ENCODE measurements at places on chromosomes 4 and X. TPM values are rescaled to one million over a fixed set of nuclear protein-coding genes. Genes with fewer than 3 reads are reported as not detected.

DNA sequence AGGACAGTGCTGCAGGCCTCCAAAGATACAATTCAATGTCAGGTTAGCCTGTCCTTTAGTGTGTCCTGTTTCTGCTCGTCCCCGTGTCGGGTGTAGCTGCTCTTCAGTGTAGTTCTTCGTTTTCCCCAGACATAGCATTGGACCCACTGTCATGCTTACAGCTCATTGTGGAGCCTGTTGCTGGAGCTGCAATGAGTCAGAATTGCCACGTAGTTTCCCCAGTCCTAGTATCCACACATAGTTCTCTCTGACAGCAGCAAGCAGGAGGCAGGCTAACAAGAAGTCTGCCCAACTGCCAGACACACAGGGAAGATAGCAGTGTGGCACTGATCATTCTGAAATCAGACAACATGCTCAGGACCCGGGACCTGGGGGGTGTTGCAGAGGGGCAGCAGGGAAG is 49.2 kb downstream of the MOSPD2 start:
- H3K27ac ChIP-seq: no peak overlapping the region
- DNase-seq: no peak
- H3K36me3 ChIP-seq: no peaks in the 10 kb centered on the region
- no peak overlapping the region for H3K4me3 ChIP-seq

DNA sequence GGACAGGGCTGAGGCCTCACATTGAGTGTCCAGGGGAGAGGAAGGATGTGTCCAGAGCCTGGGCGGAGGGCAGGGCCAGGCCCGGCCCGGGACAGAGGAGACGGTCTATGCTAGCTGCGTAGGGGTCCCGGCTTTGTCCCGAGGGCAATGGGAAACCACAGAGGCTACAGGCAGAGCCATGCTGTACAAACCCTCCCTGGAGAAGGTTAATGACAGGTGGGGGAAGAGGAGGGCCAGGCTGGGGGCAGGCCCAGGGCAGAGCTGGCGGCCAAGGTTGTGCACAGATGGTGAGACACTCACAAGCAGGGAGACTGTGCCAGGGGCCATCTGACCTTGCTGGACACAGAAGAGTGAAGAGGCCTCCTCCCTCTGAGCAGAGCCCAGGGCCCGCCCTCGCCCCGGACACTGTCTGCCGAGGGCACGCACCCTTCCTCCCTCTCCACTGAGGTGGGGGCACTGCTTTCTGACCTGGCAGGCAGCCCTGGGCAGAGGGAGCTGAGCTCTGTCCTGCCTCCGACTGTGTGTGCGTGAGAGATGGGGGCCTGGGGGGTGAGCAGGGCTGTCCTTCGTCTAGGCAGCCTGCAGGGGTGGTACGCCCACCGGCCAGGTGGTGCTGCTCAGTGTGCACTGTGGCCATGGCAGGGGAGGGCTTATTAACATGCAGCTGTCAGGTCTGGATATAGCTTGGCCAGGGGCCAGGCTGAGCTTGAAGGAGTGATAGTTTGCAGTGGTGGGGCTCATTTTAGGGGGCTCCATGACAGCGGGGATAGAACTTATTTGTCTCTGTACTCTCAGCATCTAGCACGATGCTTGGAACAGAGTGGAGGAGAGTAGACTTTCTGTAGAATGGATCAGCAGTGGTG is 75.7 kb upstream of the LRPAP1 start:
- H3K36me3 ChIP-seq: no peaks in the 10 kb centered on the region
- no peak overlapping the region for H3K4me3 ChIP-seq

GRCh38 chrX:12955882-12956703 is 18.8 kb upstream of the TMSB4X start:
- H3K27me3 ChIP-seq: no peaks in the 10 kb centered on the region
- no peaks in the 10 kb centered on the region for H3K36me3 ChIP-seq

- no peaks in the 10 kb centered on the region for H3K36me3 ChIP-seq
- no peaks in the 10 kb centered on the region for H3K27me3 ChIP-seq
- no peaks in the 10 kb centered on the region for H3K4me1 ChIP-seq
- H3K27ac ChIP-seq: no peak overlapping the region
Measured at GRCh38 chrX:109635146-109635545, 10.2 kb upstream of the KCNE5 start.

QRFPR gene
- not detected for total RNA-seq

DNA sequence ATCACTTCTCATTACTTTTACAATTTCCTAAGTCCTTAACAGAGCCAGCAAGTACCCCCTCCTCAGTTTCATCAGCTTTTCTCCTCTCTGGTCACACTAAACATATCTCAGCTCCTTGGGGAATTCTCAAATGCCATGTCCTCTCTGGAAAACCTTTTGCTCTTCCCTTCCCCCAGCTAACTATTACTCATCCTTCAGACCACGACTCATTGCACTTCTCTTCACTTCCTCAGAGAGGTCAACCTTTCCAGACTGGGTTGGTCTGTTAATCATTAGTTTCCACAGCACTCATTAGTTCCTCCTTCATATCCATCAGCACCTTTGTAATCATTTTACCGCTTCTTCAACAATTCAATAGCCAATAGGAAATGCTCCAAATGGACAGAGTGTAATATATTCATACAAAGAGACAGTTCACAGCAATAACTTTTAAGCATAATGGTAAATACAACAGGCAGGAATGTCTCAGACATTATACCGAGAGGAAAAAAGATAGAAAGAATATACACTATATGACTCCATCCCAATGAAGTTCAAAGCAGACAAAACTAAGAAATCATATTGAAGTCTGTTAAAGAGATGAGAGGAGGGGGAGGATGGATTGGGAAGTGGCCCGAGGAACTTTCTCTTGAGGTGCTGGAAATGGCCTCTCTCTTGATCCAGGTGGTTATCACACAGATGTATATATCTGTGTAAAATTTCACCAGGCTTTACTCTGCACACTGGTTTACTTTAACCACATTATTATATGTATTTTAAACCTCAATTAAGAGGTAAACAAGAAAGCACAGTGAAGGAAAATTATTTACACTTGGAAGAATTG is 39.6 kb downstream of the DDX60L start:
- H3K4me3 ChIP-seq: no peak overlapping the region
- no peaks in the 10 kb centered on the region for H3K4me1 ChIP-seq
- no peaks in the 10 kb centered on the region for H3K27me3 ChIP-seq
- no peak overlapping the region for H3K27ac ChIP-seq
- no peak for DNase-seq
- no peaks in the 10 kb centered on the region for H3K36me3 ChIP-seq

GRCh38 chr4:160159457-160159856 is 1056.6 kb downstream of the RAPGEF2 start:
- no peak overlapping the region for H3K4me3 ChIP-seq
- no peaks in the 10 kb centered on the region for H3K4me1 ChIP-seq
- no peaks in the 10 kb centered on the region for H3K36me3 ChIP-seq
- H3K27ac ChIP-seq: no peak overlapping the region
- DNase-seq: no peak

DNA sequence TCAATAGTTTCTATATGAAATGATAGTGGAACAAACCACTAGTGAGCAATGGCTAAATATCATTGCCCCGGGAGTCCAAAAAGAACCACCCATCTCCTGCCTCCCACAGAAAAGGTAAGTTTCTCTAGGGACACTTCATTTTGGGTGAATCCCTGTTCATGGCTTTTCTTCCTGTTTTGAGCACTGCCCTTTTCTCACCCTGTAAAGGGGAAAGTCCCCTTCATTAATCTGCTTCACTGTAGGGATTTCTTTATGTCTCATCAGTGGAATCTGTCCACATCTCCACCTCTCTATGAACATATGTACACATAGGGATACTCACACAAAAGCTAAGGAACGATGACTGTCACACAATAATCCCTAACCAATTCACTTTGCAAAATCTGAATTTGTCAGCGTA is 28.6 kb downstream of the MAGED4 start:
- no peaks in the 10 kb centered on the region for H3K4me1 ChIP-seq
- no peak overlapping the region for H3K4me3 ChIP-seq
- no peaks in the 10 kb centered on the region for H3K27me3 ChIP-seq
- DNase-seq: no peak
- H3K36me3 ChIP-seq: no peaks in the 10 kb centered on the region

NCAPG gene
- not detected for total RNA-seq

- no peak overlapping the region for H3K27ac ChIP-seq
- no peaks in the 10 kb centered on the region for H3K36me3 ChIP-seq
- no peaks in the 10 kb centered on the region for H3K4me1 ChIP-seq
- no peaks in the 10 kb centered on the region for H3K27me3 ChIP-seq
Measured at GRCh38 chr4:40121515-40121914, 64.9 kb downstream of the N4BP2 start.

DNA sequence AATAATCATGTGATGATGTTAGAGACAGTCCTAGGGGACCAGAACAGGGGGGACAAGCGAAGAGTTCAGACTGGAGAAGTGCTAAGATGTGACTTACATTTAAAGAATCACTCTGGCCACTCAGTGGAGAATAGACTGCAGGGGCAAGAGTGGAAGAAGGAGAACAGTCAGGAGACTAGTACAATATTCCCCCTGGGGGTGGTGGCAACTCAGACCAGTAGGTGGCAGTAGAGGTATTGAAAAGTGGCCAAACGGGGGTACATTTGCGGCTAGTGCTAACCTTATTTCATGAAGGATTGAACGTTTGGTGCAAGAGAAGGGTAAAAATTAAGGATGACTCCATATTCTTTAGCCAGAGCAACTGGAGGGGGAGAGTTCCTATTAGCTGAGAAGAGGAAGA is 2.7 kb upstream of the BMX start:
- H3K36me3 ChIP-seq: no peaks in the 10 kb centered on the region
- no peak overlapping the region for H3K27ac ChIP-seq
- H3K4me3 ChIP-seq: no peak overlapping the region
- no peak for DNase-seq
- no peaks in the 10 kb centered on the region for H3K27me3 ChIP-seq

NLGN4X gene
- 2.7 TPM for total RNA-seq

DNA sequence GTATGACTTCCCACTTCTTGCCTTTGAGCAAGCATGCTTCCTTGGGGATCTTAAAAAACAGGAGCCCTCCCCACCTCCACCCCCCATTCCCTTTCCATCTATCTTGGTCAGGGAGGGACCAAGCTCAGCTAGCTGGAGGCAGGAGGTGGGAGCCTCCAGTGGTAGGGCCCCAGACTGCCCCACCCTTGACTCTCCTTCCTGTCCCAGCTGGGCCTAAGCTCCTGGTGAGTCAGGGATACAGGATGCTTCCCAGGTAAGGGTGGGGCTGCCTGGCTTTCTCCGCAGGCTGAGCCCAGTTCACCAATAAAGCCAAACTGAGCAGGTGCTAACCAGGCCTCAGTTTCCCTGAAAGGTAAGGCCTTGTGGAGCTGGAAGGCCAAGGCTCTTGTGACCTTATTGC is 15.2 kb downstream of the EFNB1 start:
- no peak overlapping the region for H3K4me3 ChIP-seq
- no peak overlapping the region for H3K27ac ChIP-seq
- peaks cover 9% of the 10 kb centered on the region for H3K36me3 ChIP-seq
- no peaks in the 10 kb centered on the region for H3K4me1 ChIP-seq
- no peaks in the 10 kb centered on the region for H3K27me3 ChIP-seq

DNA sequence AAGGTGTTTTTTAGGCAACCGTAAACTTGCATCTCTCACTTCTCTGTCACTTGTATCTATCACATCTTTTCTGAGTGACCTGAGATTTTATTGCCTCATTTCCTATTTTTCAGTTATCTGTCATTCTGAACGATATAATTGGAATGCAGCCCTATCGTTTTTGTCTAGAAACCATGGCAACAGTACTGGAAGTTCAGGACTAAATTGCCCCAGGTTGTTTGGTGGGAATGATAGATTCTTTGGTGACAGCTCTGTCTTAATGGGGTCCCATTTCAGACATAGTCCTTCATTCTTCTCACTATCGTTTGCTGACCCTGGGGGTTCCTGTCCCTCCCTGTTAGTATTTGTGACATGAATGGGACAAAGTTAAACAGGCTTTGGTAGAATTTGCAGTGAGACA is 267.7 kb upstream of the GALNT7 start:
- no peak overlapping the region for H3K27ac ChIP-seq
- H3K36me3 ChIP-seq: no peaks in the 10 kb centered on the region
- H3K4me3 ChIP-seq: no peak overlapping the region
- H3K4me1 ChIP-seq: peaks cover 7% of the 10 kb centered on the region

DRP2 gene
- 0.14 TPM for total RNA-seq

DNA sequence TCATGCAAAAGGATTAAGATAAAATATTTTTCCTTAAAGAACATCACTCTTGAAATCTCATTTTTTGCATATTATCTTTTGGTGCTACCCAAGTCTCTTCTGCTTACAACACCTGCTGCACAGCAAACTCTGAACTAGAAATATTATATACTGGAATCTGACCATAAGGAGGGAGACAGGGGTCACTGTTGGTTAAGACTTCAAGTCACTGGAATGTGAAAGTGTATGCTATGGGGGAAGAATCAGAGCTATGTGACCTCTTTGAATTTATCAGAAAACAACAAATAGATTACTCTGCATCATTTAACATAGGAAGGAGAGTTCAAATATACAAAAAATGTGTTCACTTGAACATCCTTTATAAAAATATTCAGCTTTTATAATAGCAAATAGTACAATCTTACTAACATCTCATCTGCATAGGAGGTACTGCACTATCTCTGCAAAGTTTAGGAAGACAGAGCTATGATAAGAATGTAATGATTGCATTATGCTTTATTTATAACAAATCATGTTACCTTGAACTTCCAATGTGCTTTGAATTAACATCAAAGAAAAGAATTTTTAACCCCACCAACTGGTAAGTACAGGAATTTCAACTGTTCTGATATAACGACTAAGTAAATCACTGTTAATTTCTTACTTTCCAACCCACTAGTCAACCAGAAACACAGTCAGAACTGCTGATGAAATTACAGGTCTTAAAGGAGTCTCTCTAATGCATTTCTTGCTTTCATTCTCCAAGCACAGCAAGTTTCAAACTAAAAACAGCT is 69.8 kb downstream of the ZNF827 start:
- H3K4me1 ChIP-seq: peaks cover 17% of the 10 kb centered on the region
- no peak overlapping the region for H3K27ac ChIP-seq
- no peaks in the 10 kb centered on the region for H3K27me3 ChIP-seq

GRCh38 chr4:100082852-100083251 is 107.4 kb downstream of the DDIT4L start:
- H3K27ac ChIP-seq: no peak overlapping the region
- DNase-seq: no peak
- H3K27me3 ChIP-seq: no peaks in the 10 kb centered on the region
- H3K36me3 ChIP-seq: no peaks in the 10 kb centered on the region

IBSP gene
- total RNA-seq: not detected

DCK gene
- total RNA-seq: 11.1 TPM

DNA sequence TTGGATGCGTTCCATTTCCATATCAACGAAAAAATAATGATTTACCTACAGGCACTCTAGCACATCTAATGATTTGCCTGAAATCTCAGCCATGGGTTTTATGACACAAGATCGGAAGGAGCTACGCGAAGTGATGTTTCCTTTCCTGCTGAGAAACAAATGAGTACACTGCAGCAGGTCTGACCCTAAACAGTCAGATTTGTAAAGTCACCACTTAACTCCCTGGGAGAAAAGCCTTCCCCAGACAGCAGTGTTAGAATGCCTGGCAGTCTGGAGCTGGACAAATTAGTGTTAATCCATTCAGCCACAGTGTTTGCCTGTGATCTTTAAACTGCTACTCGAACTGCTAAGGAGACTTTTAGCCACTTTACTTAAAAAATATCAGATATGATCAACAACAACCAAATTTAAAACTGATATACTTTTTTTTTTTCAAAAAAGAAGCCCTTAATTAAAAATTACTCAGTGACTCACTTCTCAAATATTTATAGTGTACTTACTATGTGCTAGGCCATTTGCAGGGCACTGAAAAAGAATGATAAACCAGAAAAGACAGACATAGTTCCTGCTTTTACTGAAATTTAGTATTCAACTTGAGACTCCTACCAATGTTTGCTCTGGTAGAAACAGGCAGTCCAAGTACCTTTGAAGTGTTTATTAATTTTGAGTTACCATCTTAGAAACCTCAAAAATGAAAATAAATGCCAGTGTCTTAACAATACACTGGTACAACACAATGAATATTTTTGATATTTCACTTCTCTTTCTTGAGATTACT is 104.5 kb downstream of the SHISA3 start:
- no peak for DNase-seq
- H3K27me3 ChIP-seq: no peaks in the 10 kb centered on the region
- H3K4me3 ChIP-seq: no peak overlapping the region
- no peaks in the 10 kb centered on the region for H3K4me1 ChIP-seq
- no peak overlapping the region for H3K27ac ChIP-seq

PRRG1 gene
- 15.2 TPM for total RNA-seq
